ENCODE measurements at places on chromosomes 7 and 10.
A peak's percentile ranks its signal among the peaks of the same experiment; 100 is the strongest.

DNA sequence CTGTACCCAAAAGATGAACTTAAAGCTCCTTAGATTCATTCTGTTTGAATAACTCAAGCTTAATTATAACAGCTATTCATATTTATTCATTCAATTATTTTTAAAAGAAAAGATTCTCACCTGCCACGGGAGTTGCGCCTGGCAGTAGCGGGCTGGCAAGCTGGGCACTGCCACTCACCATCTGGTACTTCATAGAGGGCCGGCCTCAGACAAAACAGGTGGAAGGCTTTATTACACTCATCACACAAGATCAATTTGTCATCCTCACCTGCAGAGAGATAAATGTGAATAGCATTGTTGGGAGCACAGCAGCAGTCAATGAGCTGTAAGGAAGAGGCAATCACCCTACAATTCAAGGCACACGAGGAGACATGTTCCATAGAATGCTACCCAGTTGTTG is 15.8 kb downstream of the FZD9 start:
- no peak overlapping the region for H3K27ac ChIP-seq
- H3K4me3 ChIP-seq = no peak overlapping the region
- DNase-seq = no peak

- DNase-seq = no peak
- H3K4me1 ChIP-seq = no peaks in the 10 kb centered on the region
- H3K36me3 ChIP-seq = no peaks in the 10 kb centered on the region
These were observed 51.3 kb downstream of the TCAF1 start for GRCh38 chr7:143850682-143851081.

- H3K4me3 ChIP-seq = no peak overlapping the region
- peaks cover 5% of the 10 kb centered on the region for H3K4me1 ChIP-seq
- no peak for DNase-seq
- no peaks in the 10 kb centered on the region for H3K36me3 ChIP-seq
These were observed 14.6 kb downstream of the OTUD1 start for GRCh38 chr10:23453465-23453864.

- H3K27me3 ChIP-seq = no peaks in the 10 kb centered on the region
- H3K36me3 ChIP-seq = no peaks in the 10 kb centered on the region
- no peak for DNase-seq
- no peak overlapping the region for H3K27ac ChIP-seq
- peaks cover 8% of the 10 kb centered on the region for H3K4me1 ChIP-seq
- no peak overlapping the region for H3K4me3 ChIP-seq
These were observed 235.9 kb downstream of the AHR start for GRCh38 chr7:17534348-17534747.

DNA sequence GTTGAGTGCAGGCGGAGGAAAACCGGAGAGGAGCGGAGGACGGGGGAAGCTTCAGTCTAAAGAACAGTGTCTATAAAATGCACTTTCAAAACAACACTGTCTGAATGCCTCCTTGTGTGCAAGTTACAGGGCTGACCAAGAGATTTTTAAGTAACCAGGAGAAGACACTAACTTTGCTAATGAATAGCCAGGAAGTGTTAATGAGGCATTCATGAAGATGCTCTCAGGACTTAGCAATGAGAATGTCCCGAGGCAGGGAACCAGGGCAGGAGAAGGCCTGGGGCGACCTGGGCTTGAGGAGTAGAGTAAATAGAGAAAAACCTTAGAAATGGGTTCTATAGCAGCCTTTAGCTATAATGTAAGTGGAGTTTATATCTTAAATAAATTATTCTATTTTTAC is 312.1 kb downstream of the SKIDA1 start:
- no peaks in the 10 kb centered on the region for H3K4me1 ChIP-seq
- no peak for DNase-seq
- H3K27ac ChIP-seq = no peak overlapping the region
- H3K36me3 ChIP-seq = no peaks in the 10 kb centered on the region
- H3K4me3 ChIP-seq = no peak overlapping the region

DNA sequence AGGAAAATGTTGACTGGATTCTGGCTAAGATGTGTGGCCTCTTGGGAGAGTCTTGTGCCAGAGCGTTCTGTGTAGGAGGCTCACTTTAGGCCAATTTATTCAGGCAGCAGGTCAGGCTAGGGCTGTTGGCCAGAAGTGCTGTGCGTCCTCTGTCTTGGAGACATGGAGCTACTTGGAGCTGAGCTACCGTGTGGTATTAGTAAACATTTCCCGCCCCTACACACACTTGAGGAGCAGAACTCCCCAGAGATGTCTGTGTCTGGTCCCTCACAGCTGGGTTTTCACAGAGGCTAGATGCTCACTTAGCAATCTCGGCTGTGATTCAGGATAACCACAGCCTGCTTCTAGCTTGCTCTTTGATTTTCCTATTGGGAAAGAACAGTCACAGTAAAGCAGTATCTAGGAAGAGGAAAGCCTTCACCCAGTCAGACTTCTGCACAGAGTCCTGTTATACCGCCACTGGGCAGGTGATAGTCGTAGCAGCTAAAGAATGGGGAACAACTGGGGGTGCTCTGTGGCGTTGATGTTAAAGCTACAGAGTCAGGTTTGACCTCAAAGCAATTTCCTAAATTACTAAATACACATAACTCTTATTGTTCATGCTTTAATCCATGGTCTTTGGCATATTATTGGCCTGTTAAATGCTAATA is 86.7 kb downstream of the MDFIC start:
- DNase-seq = peak; percentile 51
- H3K4me1 ChIP-seq = peaks cover 4% of the 10 kb centered on the region

DNA sequence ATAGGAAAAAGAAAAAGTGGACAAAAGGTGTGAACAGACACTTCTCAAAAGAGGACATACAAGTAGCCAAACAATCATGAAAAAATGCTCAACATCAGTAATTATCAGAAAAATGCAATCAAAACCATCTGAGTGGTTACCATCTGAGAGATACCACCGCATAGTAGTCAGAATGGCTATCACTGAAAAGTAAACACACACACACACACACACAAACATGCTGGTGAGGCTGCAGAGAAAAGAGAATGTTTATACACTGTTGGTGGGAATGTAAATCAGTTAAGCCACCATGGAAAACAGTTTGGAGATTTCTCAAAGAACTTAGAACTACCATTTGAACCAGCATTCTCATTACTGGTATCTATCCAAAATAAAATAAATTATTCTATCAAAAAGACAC is 145.7 kb downstream of the CYP26A1 start:
- H3K4me3 ChIP-seq = no peak overlapping the region
- no peak overlapping the region for H3K27ac ChIP-seq
- DNase-seq = no peak

DNA sequence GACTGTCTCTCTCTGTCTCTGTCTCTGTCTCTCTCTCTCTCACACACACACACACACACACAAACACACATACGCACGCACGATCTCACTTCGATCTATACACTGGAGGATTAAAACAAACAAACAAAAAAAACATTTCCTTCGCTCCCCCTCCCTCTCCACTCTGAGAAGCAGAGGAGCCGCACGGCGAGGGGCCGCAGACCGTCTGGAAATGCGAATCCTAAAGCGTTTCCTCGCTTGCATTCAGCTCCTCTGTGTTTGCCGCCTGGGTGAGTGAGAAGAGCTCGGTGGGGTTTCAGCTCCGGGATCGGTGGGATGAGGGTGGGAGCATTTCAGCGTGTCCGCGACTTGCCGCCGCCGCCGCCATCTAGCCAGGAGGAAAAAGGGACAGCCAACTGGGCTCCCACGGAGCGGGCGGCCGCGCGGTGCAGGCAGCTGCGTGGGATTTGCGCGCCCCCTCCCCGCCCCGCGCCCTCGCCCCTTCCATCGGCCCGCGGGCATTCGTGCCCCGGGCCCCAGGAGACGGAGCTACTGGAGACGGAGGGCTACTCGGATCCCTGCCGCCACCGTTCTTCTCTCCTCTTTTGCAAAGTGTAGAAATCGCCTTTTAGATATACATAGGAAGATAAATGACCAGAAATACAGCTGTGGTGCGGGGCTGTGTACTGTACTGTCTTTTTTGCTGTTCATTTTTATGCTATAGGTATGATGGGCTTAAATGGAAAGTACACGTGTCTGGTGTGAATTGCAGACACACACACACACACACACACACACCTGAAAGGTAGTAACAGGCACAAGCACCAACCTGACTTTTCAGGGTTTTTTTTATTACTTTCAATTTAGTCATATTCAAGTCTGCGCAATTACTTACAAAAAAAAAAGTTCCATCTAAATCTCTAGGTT is 581 bp downstream of the PTPRZ1 start:
- H3K4me3 ChIP-seq = peak overlapping the region; percentile 58
- no peaks in the 10 kb centered on the region for H3K36me3 ChIP-seq
- H3K4me1 ChIP-seq = no peaks in the 10 kb centered on the region
- DNase-seq = peak; percentile 27

DNA sequence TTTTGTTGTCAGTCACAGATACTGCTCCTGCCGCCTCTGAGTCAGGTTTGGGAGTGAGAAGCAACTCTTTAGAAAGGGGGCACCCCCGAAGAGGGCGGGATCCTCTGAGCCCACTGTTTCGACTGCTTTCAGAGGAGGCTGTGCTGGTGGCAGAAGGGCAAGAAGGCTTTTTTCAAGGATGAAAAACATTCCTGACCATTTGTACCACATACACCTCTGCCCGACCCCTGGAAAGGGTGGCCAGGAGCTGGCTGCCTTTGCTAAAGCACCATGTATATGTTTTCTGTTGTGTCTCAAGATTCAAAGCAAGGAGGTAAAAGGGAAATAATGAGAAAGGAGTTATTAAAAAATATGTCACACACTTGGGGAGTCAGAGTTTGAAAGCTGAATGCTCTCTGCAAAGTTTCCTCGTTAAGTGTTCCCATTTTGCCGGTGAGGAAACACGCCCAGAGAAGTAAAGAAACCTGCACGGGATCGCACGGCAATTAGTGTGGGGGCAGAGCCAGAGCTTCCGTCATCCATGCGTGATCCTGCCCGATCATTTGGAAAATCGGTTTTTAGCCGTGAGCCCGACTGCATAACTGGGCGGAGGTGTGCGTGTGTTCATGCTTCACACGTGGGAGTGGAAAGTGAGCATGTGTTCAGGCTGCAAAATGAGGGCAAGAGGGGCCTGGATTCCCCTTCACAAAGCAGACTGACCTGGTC is 163.2 kb downstream of the ADAM12 start:
- no peaks in the 10 kb centered on the region for H3K4me1 ChIP-seq
- peaks cover 3% of the 10 kb centered on the region for H3K27me3 ChIP-seq
- no peak overlapping the region for H3K4me3 ChIP-seq
- no peak overlapping the region for H3K27ac ChIP-seq

- no peaks in the 10 kb centered on the region for H3K27me3 ChIP-seq
- no peaks in the 10 kb centered on the region for H3K36me3 ChIP-seq
- no peak for DNase-seq
- no peak overlapping the region for H3K27ac ChIP-seq
These were observed 110.6 kb downstream of the EMX2 start for GRCh38 chr10:117653170-117653515.

- H3K27me3 ChIP-seq = peaks cover 42% of the 10 kb centered on the region
- H3K36me3 ChIP-seq = no peaks in the 10 kb centered on the region
- no peaks in the 10 kb centered on the region for H3K4me1 ChIP-seq
- no peak for DNase-seq
These were observed 185.5 kb downstream of the EMX2 start for GRCh38 chr10:117728087-117728486.

GRCh38 chr7:151880688-151881087 is 3.8 kb upstream of the PRKAG2 start:
- no peaks in the 10 kb centered on the region for H3K27me3 ChIP-seq
- no peaks in the 10 kb centered on the region for H3K36me3 ChIP-seq

DNA sequence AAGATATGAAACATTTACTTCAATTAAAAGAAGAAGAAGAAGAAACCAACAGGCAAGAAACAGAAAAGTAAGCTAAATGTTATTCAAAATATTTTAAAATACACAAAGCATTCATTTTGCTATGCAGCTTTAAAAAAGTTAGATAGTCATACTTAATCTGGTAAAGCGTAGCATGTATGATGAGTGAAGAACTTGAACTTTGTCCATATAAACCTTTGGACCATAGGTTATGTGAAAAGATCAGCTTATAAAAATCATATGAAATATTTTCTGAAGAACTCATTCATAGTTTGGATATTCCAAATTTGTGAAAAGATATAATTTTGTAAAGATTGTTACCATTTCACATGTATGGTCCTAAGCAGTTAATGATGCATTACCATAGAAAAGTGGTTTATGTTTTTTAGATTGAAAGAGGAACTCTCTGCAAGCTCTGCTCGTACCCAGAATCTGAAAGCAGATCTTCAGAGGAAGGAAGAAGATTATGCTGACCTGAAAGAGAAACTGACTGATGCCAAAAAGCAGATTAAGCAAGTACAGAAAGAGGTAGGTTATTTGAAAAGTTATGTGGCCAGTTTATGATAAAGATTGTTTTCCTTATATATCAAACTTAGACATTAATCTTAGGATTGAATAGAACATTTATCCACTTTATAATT is 37.3 kb downstream of the KIF20B start:
- no peak overlapping the region for H3K27ac ChIP-seq
- no peak overlapping the region for H3K4me3 ChIP-seq
- DNase-seq = peak; percentile 24
- H3K27me3 ChIP-seq = no peaks in the 10 kb centered on the region
- peaks cover 4% of the 10 kb centered on the region for H3K36me3 ChIP-seq
- H3K4me1 ChIP-seq = peaks cover 5% of the 10 kb centered on the region

DNA sequence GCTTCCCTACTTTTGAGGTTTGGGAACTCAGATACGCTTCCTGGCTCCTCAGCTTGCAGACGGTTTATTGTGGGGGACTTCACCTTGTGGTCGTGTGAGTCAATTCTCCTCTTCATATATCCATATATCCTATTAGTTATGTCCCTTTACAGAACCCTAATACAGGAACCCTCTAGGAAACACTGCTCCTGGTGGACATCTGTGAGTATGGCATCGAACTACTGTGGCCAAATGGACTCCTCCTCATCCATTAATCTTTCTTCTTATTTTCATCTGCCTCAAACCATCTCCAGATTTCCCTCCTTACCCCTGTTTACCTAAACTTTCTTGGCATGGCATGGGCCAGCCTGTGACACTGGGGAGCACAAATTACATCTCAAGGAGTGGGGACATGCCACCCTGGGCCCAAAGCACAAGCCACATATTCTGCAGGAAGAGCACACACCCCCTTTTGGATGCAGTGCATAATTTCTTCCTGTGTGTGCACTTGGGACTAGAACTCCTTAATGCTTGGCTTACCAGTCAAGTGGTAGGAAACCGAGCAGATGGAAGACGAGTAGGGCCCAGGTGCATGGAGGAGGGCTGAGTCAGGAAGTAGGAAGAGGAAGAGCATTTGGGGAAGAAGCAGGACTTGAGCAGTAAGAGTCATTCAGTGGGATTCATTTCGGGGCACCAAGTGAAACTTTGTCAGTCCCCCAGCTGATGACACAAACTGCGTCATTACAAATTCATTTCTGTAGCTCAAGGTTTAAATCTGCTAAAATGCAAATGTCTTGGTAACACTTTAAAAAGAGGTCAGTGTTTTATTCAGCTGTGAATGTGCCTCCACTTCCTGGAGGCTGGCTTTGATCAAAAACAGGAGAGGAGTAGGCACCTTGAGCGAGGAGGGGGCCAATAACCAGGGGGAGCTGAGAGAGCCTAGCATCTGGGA is 80.8 kb upstream of the PLXNA4 start:
- DNase-seq = peak; percentile 52
- peaks cover 11% of the 10 kb centered on the region for H3K4me1 ChIP-seq
- H3K27ac ChIP-seq = no peak overlapping the region
- no peaks in the 10 kb centered on the region for H3K36me3 ChIP-seq
- H3K4me3 ChIP-seq = no peak overlapping the region
- H3K27me3 ChIP-seq = no peaks in the 10 kb centered on the region

All from common myeloid progenitor, CD34-positive (primary cell).